ENCODE measurements at places on chromosomes 16 and 17.

GRCh38 chr17:4980644-4981216 lies 6.7 kb downstream of the CAMTA2 start:
- DNase-seq: peak; percentile 64

DNA sequence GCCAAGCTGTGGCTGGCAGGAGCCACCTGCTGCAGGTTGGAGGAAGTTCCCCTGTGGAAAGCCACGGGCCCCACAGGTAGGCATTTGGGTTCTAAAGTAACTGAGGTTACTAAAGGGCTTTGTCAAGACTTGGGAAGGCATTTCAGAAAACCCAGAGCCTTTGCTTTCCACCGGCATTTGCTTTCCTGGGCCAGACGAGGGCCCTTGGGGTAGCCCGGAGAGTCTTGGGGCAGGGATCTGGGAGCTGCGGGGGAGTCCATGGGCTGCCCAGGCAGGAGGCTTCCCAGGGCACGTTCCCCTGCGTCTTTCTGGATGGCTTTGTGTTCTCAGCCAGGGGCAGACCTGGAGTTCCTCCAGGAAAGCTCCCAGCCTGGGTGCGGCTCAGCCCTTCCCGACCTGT lies 43.5 kb downstream of the JPH3 start:
- DNase-seq: no peak

DNA sequence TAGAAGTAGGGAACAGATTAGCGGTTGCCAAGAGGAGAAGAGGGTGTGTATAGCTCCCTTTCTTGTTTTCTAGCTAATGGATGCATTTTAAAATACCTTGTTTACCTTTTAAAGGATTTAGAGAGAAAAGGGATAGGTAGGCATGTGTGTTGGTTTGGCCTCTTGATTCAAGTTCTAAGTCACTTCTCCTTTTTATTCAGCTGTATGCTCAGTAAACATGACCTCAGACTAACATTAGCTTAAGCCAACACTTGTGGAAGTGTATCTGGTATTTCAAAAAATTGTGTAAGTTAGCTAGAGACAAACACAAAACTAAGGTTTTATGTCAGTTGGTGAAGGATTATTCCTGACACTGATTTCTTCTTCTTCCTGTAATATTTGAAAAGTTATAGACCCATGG lies 204.1 kb upstream of the NOG start:
- DNase-seq: no peak

DNA sequence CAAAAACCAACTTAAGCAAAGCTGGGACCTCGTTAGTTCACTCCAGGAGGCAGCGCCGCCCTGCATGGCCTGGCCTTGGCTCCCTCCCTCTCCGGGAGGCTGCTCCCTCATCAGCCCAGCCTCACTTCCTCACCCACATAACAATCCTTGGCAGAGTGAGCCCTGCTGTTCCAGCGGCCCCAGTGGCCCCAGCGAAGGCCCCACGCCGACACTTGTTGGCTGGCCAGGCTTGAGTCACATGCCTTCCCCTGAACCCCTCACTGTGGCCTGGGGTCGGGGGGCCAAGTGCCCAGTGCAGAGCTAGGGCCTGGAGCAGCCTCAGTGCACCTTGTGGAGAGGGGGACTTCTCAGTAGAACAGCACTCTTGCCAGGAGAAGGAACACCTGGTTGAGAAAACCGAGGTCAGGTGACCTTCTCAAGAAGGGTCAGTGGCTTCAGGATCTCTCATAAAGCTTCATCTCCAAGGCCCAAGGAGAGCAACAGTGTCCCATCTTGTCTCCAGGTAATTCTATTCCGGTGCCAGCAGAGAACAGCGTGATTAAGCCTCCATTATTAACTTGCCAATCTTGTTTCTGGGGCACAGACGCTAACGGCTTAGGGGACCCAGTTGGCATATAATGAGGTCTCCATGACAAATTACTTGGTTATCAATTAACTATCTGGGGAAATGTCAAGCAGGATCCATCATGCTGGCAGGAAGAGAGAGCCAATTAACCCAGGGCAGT lies 26.8 kb downstream of the ENDOV start:
- DNase-seq: no peak

- DNase-seq: no peak
These were observed 38.1 kb downstream of the LGALS9 start for GRCh38 chr17:27669136-27669535.

- no peak for DNase-seq
These were observed 3.0 kb upstream of the NLRC3 start for GRCh38 chr16:3580251-3580651.

DNA sequence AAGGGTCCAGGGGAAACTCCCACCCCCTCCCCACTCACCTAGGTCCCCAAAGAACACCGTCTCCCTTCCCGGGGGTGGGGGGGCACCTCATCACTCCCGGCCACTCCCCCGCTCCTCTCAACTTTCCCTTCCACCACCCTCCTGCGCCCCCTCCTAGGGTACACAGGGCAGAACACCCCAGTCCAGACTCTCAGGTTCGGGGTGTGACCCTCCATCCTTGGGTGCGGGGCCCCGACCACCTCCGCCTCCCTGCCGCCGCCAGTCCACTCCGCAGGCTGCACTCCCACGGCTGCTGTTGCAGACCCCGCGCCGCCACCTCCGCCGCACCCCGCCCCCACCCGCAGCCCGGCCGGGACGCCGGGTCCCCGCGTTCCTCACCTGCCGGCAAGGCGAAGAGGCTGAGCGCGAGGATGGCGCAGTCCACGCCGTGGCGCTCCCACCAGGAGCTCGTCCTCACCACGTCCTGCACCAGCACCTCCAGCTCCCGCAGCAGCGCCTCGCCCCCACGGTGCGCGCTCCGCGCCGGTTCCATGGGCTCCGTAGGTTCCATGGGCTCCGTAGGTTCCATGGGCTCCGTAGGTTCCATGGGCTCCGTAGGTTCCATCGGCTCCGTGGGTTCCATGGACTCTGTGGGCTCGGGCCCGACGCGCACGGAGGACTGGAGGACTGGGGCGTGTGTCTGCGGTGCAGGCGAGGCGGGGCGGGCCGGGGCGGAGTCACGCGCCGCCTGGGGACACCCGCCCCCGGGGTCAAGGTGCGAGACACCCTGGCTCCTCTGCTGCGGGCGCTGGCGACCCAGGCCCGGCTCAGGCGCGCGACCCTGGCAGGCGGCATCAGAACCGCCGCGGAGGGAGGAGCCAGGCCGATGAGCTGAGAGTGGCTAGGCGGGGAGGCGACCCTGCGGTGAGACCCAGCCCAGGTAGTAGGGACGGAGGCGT lies at the start of gene FADS6:
TSS of gene FADS6 (minus strand) at position 660 of the 938 bp plus-strand sequence. CDS start at position 622, 38 bp downstream.
- no peak for DNase-seq

DNA sequence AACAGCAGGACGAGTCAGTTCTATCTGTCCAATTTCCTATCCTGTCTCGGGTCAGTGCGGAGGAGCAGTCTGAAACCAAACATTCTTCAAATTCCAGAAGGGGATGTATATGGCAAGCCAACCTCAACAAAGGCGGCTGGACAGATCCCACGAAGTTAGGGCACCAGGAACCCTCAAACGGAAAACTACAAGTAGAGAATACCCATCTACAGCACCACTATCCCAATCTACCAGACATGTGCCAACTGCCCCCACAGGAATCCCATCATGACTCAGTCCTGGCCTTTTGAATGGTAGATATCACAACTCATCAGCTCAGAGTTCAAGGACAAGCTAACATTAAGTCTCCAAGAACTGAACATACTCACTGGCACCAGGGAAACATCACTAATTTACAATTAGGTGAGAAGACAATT lies 2.3 kb downstream of the NAT9 start:
- peak; percentile 44 for DNase-seq

- DNase-seq: no peak
These were observed 202.3 kb upstream of the KCNJ16 start for GRCh38 chr17:69872675-69873262.

GRCh38 chr17:28704219-28704858 lies 7.3 kb downstream of the PROCA1 start:
- DNase-seq: no peak

GRCh38 chr17:48749621-48750553 lies 21.3 kb upstream of the HOXB13 start:
- DNase-seq: no peak

GRCh38 chr17:43578699-43579565 lies 32.8 kb upstream of the ETV4 start:
- peak; percentile 73 for DNase-seq

- no peak for DNase-seq
These were observed 165.6 kb upstream of the RPH3AL start for GRCh38 chr17:518047-518735.

DNA sequence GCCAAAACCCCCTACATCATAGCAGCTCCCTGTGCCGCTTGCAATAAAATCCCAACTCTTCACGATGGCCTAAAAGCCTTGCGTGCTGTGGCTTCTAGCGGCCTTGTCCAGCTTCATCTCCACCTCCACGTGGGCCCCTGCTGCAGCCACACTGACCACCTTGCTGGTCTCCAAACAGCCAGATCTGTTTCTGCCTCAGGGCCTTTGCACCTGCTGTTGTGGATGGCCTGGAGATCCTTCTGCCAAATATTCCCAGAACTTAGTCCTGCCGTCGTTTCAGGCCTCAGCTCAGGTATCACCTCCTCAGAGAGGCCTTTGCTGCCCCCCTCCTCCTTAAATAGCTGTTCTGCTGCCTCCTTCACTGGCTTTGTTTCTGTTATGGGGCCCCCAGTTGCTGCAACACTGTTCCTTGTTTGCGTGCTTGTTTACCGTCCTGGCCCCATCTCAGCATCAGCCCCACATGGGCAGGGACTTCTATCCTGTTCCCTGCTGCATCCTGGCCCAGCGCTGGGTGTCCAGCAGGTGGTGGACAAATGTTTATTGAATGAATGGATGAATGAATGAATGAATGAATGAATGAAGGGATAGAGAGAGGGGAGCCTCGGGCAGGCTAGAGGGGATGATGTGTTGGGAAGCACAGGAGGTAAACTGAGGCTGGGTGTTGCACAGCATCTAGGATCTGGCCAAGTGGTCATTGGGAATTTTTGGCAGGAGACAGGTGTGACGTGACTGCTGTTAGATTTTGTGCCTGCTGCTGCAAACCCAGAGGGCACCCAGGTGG lies 171.0 kb upstream of the GSE1 start:
- no peak for DNase-seq

- DNase-seq: no peak
These were observed 2.3 kb upstream of the CBX8 start for GRCh38 chr17:79799174-79799537.

DNA sequence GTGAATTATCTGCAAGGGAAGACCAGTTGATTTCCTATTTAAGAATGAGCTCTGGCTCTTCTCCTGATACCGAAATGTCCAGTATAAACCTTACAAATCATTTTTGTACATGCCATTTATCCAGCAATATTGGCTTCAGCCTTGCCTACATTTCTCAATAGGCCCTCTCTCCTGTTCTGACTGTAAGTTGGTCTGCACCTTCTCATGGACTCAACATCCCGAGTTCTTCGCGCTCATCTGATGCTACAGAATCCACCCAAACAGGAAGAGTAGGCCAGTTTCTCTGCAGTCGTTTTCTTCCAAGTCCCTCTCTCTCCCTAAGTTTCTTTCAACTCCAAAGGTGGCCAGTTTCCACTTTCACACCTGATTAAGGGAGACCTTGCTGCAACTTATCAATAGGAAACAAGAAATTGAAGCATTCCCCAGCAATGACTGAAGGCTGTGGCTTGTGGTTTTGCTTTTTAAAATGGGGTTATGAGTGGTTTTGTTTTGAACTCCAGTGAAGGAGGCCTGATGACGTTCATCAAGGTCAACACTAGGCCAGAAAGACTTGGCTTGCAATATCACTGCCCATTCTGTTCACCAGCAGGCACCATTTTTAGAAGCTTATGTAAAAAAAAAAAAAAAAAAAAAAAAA lies 383.0 kb downstream of the MAF start:
- no peak for DNase-seq

DNA sequence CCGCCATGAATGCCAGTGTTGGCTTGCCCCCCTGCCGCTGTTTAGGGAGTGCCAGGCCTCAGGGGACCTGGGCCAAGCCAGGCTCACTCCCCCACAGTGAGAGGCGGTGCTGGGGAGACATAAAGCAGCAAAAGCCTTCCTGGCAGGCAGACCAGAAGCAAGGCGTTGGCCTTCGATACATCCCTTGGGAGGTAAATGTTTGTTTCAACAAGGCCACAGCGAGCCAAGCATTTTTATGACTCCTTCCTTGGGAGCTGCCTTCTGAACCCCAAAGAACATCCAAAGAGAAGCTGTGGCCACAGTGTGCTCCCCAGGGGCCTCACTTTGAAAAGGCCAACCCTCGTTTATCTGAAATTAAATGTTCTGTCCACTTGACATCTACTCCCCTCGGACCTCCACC lies 119.7 kb upstream of the CIBAR2 start:
- DNase-seq: peak; percentile 87

DNA sequence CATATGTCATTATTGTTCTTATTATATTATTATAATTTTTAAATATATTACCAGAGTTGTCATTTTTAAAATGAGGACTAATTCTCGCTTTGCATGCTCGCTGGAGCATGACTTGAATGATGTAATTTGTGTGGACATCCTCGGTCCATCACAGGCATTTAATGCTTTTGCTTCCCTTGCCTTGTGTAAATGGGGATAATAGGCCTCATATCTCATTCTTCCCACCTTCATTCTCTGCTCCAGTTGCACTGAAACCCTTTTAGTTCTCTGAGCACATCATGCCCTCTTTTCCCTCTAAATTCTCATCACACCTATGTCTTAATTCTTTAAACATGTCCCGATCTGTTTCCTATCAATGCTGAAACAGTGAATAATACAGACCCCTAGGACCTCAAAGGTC lies 285.4 kb downstream of the HS3ST4 start:
- no peak for DNase-seq

DNA sequence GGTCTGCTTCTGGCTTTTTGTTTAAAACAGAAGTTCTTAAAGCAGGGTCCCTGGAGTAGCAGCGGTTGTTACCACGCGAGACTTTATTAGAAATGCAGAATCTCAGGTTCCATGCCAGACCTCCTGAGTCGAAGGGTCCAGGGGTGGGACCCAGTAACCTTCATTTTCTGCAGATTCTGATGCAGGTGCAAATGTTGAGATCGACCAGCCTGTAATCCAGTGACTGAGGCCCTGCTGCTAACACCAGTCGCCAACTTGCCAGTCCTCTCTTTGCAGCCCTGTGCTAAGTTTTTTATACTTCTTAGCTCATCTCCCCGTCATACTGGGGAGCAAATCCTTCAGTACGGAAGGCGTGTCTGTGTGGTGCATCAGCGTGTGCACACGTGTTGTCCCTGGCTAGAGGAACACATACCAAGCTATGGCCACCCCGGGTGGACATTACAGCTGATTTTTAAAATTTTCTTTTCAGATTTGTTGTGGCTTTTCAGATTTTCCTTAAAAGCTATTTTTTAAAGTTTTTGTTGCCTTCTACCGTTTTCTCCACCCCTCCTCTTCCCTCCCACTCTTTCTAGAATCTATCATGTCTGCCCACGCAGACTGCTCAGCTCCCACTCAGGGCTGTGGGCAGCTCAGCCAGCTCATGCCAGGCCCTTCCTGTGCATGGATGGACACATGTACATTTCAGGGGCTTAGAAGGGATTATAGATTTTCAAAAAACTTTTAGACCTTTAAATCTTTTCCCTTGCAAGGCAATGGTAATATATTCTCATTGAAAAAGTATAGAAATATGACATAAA lies 57.7 kb downstream of the MEAK7 start:
- no peak for DNase-seq

DNA sequence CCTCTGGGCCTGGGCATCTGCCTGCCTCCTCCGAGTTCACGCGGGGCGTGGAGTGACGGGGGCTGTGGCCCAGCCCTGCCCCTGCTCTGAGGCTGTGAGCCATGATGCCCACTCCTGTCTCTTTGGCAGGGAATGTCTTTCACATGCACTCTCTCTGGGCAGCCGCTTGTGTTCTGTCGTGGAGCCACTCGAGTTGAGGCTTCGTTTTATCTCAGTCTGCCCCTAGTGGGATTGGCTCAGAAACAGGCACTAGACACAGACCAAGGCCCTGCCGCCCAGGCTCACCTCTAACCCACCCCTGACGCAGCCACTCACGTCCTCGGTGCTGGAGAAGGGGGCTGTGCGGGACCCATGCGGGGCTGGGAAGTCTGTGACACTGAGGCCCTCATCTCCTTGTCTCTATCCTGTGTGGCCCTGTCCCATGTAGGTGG lies 67.5 kb upstream of the KCTD5 start:
- no peak for DNase-seq
